ENCODE measurements at places on chromosomes 3 and 15.

DNA sequence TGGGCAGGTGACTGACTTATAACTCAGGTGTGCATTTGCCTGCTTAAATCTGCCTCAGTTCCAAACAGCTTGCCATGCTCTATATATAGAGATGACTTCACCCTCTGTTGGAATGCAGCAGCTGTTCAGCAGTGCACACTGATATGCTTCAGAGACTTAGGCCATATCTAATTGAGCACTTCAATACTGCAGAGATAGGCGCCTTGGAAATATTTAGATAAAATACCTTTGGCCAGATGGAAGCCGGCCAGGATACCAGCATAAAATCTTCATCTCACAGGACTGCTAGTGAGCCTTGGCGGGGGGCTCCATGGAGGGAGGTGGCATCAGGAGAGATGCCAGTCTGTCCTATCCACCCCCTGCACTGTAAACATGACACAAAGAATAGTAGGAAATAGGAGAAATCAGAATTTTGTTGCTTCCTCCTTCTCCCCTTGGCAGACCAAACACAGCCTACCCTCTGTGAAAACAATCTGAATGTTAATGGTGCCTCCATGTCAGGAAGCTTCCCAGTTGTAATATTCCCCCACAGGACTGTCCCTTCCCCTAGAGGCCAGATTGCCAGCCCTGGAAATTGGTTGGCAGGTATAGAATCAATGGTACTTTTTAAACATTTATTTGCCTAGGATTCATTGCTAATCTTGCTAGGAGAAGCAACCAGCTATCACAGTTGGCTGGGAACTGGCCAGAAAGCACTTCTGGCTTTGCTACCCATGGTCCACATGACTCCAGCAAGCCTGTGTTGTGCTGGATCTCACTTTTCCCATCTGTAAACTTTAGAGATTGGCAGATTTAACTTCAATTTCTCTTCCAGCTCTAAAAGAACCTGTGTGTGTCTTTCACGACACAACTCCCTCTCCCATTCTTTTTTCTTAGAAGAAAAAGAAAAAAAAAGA is 215.5 kb upstream of the KCNMB2 start:
- peak; percentile 73 for DNase-seq

DNA sequence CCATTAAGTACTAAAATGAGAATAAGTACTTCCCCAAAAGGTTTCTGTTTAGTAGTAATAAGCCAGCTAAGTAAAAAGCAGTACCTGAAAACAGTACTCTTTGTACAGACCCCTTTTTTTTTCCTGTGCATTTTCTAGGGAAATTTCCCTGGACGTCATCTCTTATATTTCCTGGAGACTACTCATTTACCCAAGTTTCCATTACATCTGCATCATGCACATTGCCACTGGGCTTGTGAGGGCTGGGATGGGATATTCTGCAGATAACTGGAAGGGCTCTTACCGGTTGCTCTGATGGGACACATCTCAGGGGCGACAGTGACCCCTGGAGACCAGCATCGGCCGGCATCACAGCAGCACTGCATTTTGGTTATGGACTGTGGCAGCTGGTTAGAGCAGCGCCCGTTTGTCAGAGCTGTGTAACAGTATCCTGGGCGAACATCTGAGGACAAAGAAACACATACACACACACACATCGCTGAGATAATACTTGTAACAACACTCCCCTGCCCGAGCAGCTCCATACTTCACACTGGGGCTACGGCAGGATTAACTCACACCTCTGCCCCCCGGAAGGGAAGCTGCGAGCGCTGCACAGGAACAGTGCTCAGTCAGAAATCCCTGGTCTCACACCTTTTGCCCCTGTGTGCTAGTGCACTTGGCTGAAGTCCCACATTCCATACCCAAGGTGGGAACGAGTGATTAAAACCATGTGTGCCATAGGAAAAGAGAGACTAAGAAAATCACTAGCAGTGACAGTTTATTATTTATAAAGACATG is 124.9 kb downstream of the FBN1 start:
- peak; percentile 40 for DNase-seq

GRCh38 chr3:189845069-189845468 is 213.9 kb downstream of the TP63 start:
- DNase-seq, result no peak

GRCh38 chr3:52479877-52480575 is 15.1 kb upstream of the STAB1 start:
- DNase-seq, result no peak

DNA sequence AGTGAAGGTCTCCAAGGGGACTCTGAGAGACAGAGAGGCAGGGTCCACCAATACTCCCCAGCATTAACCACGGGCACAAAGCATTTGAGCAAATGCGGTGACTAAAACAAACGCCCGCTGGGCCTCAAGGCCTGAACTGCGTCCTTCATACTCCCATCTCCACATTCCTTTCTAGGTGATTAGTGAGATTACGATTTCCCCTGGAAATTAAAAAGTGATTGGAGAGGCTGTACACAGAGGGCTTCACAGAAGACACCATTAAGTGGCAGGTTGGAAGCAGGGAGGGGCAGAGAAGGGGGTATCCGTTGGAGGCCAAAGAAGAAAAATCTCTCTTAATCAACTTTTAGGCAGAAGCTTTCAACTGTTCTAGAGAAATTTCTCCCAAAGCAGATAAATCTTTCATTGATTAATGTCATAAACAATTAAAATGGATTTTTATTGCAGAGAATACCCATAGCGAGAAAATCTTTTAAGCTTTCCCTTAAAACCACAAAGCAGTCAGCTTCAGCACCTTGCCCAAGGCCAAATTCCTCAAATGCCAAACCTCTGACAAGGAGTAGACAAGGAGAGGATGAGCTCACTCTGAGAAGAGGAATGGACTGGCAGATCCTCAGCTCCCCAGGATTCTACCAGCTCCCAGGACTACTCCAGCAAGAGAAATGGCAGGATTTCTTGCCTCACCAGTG is 38.2 kb downstream of the MB21D2 start:
- DNase-seq, result no peak

- no peak for DNase-seq
These were observed 76.9 kb downstream of the PIK3R4 start for GRCh38 chr3:130669740-130670139.

DNA sequence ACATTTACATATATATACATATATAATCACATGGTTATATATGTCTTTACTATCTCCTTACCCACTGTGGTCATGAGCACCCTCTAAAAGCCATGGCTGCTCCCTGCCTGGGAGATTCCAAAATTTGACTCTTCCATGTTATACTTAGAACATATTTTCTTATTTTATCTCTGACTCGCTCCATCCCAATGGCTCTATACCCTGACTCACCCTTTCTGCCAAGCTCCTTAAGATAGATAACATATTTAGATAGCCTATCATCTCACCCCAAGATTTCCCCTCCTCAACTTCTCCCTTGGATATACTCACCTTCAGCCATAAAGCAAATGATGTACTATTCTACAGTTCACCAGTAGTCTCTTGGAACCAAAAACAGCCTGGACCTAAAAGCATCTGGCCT is 65.1 kb downstream of the CD200R1L start:
- DNase-seq, result no peak

DNA sequence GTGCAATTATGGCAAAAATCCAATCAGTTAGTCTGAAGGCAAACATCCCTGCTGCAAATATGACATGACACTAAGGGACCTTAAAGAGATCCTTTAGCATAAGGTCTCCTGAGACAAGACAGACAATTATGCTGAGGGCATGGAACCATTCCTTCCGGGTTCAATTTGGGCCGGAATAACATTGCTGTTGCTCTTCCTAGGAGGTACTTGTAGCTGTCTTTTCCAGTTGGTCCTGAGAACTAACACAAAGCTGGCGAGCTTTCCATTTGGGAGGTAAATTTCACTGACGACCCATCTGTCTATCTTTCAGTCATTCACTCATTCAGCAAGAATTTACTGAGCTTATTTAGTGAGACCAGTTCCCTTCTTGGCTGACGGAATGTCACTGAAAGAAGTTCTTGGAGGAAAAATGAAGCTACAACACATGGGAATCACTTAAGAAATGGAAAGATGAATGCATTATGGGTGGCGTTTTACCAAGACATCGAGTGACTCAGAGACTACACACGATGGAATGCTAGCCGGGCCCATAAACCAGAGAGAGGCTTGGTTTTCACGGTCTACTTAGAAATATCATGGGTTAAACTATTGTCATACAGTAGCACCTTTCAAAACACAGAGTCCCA is 215.5 kb downstream of the PDZRN3 start:
- DNase-seq, result no peak

GRCh38 chr3:57079474-57079831 is 19.0 kb downstream of the SPATA12 start:
- peak; percentile 45 for DNase-seq

DNA sequence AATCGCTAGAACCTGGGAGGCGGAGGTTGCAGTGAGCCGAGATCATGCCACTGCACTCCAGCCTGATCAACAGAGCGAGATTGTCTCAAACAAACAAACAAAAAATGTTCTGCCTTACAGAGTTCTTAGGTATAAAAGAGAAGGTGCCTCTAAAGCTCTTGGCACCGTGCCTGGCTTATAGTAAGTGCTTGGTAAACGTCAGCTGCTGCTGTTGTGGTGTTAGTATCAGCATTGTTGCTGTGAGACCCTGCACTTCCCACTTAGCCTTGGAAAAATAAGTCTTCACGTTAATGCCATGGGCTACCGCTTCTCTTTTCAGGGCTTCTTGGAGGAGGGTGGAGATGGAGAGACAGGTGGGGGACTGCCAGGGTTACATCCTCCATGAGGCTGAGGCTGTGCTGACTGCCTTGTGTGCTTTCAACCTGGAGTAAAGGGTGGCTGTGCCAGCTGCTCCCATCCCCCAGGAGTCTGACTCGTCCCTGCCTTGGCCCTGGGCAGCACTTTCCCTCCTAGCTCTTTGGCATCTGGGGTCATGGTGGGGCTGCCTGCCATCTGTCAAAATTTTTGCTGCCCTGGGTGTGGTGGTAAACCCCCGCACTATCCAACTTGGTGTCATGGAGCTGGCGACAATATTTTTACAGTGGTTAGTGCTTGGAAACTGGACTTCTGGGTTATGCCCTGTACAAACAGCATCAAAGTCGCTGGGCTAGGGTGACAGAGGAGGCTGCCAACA is 17.8 kb downstream of the FLNB start:
- DNase-seq, result no peak

DNA sequence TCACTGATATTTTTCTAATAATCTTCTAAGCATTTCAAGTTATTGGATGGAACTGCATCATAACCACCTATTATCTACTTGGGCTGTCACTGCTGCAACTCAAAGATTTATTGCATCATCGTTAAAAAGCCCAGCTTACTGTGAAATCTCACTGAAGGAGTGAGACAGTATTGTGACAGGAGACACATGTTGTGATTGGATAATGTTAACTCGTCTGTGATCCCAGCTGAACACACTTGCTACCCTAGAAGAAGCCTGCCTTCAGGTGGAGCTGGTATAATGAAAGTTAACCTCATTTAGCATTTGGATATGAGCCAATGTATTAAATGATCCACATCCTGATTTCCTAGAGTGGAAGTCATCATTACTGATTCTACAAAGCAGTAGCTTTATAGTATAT is 138.1 kb downstream of the MAP2K5 start:
- DNase-seq, result no peak

GRCh38 chr3:134134240-134134639 is 104.5 kb upstream of the SLCO2A1 start:
- DNase-seq, result no peak

DNA sequence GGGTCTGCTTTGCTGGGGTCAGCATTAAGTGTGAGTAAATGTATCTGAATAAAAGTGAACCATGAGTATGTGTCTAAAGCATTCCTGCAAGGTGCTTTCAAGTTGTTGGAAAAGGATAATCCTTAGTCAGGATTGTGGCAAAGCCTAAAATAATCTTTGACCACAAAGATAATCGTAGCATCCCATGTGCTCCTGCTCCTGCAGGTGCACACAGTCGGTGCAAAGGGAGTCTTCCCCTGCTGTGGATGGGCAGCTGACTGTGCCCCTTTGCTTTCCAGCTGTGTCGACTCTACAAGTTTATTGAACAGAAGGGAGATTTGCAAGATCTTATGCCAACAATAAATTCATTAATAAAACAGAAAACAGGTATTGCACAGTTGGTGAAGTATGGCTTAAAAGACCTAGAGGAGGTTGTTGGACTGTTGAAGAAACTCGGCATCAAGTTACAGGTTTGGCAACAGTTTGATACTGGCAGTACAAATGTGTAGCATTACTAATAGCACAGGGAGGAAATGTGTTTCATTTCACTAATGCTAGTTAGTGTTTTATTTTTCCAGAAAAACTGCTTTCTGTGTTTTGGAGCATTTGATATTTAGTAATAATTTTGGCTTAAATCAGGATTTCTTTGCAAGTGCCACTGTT is 22.6 kb downstream of the SRP14 start:
- DNase-seq, result no peak

- no peak for DNase-seq
These were observed 196.0 kb upstream of the TOPAZ1 start for GRCh38 chr3:44045476-44046275.

GRCh38 chr15:99443768-99444446 is 121.9 kb upstream of the MEF2A start:
- peak; percentile 40 for DNase-seq
